ENCODE measurements at places on chromosomes 6 and 20.

DNA sequence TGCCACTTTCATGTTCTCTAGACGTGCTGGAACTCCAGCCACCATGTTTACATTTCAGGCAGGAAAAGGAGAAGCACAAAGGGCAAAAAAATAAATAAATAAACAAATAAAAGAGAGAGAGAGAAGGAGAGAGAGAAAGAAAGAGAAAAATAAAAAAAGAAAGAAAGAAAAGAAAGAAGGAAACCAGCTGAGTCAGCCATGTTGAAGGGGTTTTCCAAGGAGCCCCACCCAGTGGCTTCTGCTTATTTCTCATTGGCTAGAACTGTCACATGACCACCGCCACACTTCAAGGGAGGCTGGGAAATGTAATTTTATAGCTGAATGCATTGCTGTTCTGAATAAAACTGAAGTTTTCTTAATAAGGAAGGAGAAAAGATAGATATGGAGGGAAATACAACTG lies 71.1 kb downstream of the BFSP1 start:
- no peak for DNase-seq

- peak; percentile 74 for DNase-seq
Measured at GRCh38 chr20:46820682-46821081, 74.0 kb upstream of the EYA2 start.

DNA sequence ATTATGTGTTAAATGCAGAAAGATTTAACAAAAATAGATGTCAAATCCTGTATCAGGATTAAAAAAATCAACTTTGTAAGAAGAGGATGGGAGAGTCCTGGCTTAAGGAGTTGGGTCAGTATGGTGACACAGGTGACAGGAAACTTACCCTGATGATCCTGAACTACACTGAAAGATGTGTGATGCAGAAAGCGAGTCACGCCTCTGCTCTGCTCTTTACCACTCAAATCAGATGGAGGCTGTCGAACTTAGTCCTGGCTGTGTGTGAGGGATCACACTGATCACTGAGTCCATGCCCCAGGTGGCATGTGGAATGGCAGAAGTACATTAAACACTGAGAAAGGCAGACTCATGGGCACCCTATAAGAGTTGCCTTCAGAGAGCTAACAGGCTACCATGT lies 92.9 kb downstream of the GJA10 start:
- DNase-seq: no peak

- no peak for DNase-seq
Measured at GRCh38 chr6:137099689-137100403, 55.1 kb upstream of the IL20RA start.

DNA sequence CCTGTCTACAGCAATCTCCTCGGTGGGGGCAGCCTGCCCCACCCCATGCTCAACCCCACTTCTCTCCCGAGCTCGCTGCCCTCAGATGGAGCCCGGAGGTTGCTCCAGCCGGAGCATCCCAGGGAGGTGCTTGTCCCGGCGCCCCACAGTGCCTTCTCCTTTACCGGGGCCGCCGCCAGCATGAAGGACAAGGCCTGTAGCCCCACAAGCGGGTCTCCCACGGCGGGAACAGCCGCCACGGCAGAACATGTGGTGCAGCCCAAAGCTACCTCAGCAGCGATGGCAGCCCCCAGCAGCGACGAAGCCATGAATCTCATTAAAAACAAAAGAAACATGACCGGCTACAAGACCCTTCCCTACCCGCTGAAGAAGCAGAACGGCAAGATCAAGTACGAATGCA lies 19.4 kb downstream of the PRDM1 start:
- no peak for DNase-seq

DNA sequence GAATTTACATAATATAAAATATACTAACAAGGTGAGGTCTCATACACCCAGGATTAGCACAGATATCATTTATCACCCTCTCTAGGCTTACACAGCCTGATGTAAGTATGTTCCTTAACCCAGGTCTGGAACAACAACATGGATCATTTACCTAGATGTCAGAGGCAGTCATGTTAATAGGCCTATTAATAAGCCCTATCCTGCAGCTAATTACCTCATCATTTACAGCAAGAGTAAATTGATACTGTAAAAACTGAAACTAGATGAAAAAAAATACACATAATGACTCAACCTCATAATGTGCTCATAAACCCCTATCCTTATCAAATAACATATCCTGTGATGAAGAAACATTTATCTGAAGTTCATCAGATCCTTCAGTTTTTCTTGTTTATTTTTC lies 334.3 kb upstream of the MANEA start:
- no peak for DNase-seq

DNA sequence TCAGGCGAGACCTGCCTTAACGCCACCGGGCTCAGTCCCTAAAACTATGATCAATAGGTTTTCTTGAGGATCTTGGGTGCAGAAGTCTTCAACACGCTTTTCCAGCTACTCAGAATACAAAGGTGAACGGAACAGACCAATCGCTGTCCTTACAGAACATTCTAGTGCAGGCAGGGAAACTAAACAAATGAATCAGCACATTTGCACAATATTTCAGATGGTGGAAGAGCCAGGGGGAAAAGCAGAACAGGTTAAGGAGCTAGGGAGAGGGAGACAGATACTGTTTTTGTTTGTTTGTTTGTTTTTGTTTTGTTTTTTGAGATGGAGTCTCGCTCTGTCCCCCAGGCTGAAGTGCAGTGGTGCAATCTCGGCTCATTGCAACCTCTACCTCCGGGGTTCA lies 271.1 kb downstream of the TFAP2C start:
- no peak for DNase-seq

- DNase-seq: no peak
Measured at GRCh38 chr20:41531518-41532275, 86.5 kb downstream of the CHD6 start.

- no peak for DNase-seq
Measured at GRCh38 chr6:147554281-147554680, 45.8 kb downstream of the SAMD5 start.

GRCh38 chr20:3222635-3223600 lies 13.6 kb downstream of the ITPA start:
- no peak for DNase-seq

GRCh38 chr20:63121246-63121645 lies 94.7 kb downstream of the YTHDF1 start:
- DNase-seq: peak; percentile 3

GRCh38 chr20:62696434-62696957 lies 12.1 kb upstream of the NTSR1 start:
- no peak for DNase-seq

GRCh38 chr6:22926790-22927354 lies 357.5 kb downstream of the HDGFL1 start:
- DNase-seq: no peak

- no peak for DNase-seq
Measured at GRCh38 chr6:164098857-164099267, 684.3 kb downstream of the QKI start.

GRCh38 chr6:104632588-104632987 lies 227.1 kb downstream of the HACE1 start:
- DNase-seq: peak; percentile 58

DNA sequence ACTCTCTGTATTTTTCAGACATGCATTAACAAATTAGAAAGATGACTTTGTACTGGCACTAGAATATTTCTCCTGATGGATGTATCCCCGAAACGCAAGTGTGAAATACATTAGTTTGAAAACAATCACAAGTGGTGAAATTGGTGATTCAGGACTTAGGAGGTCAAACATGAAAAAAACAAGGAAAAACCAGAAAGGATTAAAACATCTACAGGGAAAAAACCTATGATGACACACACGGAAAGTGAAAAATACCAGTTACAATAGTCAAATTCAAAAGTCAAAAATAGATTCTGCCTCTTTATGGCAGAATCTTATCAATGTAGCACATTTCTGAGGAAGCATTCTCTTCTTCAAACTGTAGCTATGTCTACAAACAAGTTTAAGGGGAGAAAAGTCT lies 129.0 kb upstream of the SGK1 start:
- DNase-seq: no peak

- DNase-seq: no peak
Measured at GRCh38 chr6:146071781-146072180, 42.9 kb downstream of the GRM1 start.

DNA sequence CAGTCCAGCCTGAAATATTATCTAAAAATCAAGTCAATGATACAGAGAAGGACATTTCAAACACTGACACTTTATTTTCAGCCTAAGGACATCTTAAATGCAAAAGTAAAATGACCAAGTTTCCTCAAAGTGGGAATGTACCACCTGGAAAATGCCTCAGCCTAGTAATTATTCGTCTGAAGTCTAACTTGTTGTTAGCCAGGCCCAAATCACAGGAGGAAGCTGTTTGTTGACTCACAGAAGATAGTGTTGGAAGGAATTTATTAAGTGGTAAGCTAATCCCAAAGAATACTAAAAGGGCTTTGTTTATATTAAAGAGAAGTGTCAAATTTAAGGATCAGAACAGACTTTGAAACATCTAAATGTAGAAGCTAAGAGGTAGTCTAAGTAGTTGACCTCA lies 2.5 kb downstream of the PDE7B start:
- no peak for DNase-seq

DNA sequence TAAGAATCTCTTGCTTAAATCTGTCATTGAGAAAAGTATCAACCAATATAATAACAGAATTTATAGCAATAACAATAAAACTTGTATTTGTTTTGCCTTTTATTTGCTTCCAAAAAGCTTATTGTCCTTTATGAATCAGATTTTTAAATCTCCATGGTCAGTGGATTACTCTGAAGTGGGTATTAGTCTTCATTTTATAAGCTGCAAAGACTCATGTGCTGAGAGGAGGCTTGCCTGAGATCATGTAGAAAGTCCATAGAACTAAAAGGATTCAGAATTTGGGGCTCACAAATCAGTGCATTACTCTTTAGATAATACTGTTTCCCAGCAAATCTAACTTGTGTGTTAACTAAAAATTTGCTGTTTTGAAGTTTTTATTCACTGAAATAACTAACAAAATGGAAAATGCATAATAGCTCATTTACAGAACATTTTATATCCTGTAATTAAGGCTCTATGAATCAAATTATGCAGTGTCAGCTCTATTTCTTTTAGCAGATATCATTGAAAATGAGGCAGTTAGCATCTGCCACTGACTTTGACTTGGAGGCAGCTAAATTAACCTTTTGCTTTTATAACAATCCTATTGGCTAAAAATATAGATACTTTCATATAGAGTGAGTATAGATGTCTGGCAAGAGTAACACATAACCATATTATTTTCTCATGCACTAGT lies 781.1 kb upstream of the CITED2 start:
- DNase-seq: no peak

DNA sequence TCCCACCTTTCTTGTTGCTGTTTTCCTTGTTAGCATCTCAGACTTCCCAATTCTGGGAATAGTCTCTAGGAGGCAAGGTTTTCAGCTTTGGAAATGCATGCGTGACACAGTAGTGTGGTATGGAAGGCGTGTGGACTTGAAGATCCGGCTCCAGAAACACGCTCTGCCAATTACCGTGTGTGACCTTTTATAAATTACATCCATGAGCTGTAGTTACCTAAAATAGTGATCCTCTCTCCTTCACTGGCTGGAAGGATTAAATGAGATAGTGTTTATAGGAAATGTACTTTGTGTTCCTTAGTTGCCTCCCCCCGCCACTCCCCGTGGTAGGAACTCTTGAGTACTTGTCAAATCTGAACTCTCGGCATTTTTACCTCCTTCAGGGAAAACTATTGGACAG lies 13.0 kb downstream of the E2F3 start:
- no peak for DNase-seq

DNA sequence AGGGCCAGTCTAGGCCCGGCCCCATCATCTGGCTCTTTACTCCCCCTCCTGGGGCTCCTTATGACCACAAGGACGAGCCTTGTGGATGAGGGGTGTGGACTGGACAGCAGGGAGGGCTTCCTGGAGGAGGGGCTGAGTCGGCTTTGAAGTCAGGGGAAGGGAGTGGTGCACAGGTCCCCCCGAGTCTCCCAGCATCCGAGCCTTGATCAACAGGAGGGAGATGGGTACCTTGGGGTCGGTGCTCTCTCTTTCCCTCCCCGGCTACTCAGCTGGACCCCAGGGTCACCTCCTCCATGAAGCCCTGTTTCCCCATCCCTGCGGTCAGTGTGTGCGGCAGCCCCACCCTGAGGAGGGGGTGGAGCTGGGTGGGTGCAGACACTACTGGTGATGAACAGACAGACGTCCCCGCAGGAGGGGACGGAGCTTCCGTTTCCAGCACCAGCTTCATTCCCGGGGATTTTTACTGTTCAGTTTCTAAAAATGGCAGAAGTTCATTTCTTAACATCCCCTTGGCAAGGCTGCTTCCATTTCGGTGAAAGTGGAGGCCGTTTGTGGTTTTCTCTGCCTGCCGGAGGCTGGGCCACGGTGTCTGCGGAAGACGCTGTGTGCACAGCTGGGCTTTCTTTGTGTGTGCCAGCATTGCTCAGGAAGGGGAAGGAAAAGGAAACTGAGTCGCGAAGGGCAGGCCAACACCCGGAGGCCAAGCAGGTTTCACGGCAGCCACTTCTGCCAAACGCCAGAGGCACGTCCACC lies 19.6 kb downstream of the NTSR1 start:
- DNase-seq: no peak

GRCh38 chr6:132530293-132530974 lies 7.6 kb upstream of the TAAR9 start:
- peak; percentile 55 for DNase-seq

DNA sequence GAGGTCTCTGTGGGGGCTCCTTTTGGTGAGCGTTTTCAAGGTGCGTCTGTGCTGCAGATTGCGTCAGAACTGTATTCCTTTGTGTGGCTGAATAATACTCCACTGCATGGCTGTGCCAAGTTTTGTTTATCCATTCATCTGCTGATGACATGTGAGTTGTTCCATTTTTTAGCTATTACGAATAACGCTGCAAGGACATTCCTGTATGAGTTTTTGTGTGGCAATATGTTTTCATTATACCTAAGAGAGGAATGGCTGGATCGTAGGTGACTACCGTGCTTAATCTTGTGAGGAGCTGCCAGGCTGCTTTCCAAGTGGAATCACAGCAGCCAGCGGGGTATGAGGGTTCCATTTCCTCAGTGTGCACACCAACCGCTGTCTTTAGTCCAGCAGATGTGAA lies 1.1 kb upstream of the DACT2 start:
- no peak for DNase-seq

- no peak for DNase-seq
Measured at GRCh38 chr6:43921548-43922425, 151.8 kb downstream of the VEGFA start.

DNA sequence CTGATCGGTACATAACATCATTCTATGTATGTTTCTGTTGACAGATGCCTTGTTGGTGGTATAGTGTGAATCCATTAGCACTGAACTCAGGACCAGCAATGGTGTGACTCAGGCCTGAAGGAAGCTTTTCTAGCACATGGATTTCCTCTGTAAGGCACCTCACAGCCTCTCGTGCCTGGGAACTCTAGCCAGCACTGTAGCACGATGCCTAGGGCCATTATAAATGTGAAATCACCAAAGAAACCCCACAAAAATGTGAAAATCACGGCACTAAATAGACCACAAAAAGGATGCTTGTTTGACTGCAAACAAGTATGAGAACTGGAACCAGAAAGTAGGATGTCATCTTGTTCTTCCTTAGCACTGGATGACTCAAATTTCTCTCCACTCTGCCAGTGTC lies 63.7 kb upstream of the NKX2-2 start:
- no peak for DNase-seq

GRCh38 chr20:10927011-10927583 lies 253.3 kb upstream of the JAG1 start:
- DNase-seq: no peak

- peak; percentile 16 for DNase-seq
Measured at GRCh38 chr6:146770965-146771735, 172.4 kb downstream of the ADGB start.

Measured in mucosa of descending colon (tissue), 3 donors.